ENCODE measurements at places on chromosomes 2 and 18.
A peak's percentile ranks its signal among the peaks of the same experiment; 100 is the strongest.

DNA sequence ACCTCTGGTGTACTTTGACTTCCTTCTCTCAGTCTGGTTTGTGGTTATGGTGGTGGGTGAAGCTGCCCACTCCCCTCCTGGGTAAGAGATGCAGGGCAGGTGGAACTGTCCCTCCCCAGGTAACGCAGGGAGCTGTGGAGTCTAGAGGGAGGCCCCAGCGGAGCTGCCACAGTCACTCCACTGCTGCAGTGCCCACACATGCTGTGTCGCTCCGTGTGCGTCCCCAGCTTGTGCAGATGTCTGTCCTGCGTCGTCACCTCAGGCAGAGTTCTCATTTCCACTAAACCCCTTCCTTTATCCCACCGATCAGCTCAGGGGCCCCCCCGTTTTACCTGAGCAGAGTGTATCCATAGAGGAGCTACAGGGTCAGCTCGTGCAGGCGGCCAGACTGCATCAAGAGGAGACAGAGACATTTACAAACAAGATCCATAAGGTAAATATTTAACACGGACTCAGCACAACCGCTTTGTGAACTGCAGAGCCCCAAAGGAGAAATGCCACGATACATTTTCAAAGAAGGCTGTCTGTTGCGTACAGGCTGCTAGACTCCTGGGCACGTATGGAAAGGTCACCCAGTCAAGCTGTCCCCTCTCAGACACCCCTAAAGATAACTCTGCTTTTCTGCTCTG, 87.4 kb downstream of the MTCL1 start:
- DNase-seq = no peak

DNA sequence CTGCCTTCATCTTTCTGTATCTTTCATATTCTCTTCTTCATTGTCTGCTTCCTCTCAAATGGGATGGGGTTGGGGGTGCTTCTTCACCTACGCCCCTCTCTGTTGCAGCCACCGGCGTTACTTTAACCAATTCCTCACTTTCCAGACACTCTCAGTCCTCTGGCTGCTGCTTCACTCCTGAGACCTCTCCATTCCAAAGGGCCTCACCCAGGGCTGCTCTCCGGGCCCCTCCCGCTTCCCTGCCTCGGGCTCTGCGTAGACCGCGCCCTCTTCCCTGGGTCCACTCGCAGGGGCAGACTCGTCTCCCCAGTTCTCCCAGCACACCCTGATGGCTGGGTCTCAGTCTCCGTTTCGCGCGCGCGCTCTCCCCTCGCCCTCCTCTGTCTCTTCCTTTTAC, 926 bp downstream of the SERPINB8 start:
- peak; percentile 70 for DNase-seq

DNA sequence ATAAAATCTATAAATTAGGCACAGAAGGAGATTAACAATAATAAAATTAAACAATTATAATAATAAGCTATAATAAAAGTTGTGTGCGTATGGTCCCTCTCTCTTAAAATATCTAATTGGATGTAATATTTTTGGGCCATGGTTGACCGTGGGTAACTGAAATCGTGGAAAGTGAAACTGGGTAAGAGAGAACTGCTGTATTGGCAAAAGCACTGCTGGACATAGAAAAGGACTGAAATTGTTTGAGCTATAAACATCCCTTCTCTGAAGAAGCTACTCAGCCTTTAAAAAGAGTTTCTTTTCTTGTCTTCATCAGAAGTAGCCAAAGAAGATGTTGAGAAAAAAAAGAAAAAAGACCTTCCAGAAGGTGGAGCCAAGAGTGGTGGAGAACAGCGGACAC, 379.4 kb downstream of the ZNF521 start:
- DNase-seq = no peak

DNA sequence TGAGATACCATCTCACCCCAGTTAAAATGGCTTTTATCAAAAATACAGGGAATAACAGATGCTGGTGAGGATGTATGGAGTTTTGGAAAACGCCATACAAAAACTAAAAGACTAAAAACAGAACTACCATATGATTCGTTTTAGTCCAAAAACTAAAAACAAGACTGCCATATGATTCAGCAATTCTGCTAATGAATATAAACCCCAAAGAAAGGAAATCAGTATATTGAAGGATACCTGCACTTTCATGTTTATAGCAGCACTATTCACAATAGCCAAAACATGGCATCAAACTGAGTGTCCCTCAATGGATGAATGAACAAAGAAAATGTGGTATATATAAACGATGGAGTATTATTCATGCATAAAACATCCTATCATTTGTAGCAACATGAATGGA, 224.4 kb upstream of the MC4R start:
- DNase-seq = no peak

GRCh38 chr2:677056-677958, at the start of gene TMEM18:
Gene TMEM18 (minus strand): TSS chr2:677406. CDS start chr2:677345, 61 bp downstream.
- peak; percentile 93 for DNase-seq

GRCh38 chr18:48922801-48923730, 27.7 kb downstream of the SMAD7 start:
- DNase-seq = no peak

DNA sequence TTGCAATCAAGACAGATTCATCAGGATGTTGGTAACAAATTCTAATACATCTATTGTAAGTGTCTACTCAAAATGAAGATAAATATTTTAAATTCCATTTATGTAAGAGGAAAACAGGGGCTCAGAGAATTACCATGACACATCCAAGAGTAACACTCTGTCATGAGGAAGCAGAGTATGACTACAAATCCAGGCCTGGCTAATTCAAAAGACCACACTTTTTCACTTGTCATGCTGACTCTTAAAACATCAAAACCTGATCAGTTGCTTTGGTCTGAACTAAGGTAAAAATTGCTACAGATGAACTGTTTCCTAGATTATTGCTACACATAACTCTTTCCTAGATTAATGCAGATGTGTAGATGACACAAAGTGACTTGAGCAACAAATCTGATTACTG, 880.6 kb downstream of the TSN start:
- no peak for DNase-seq

GRCh38 chr2:234285541-234285940, 211.3 kb downstream of the ARL4C start:
- no peak for DNase-seq

DNA sequence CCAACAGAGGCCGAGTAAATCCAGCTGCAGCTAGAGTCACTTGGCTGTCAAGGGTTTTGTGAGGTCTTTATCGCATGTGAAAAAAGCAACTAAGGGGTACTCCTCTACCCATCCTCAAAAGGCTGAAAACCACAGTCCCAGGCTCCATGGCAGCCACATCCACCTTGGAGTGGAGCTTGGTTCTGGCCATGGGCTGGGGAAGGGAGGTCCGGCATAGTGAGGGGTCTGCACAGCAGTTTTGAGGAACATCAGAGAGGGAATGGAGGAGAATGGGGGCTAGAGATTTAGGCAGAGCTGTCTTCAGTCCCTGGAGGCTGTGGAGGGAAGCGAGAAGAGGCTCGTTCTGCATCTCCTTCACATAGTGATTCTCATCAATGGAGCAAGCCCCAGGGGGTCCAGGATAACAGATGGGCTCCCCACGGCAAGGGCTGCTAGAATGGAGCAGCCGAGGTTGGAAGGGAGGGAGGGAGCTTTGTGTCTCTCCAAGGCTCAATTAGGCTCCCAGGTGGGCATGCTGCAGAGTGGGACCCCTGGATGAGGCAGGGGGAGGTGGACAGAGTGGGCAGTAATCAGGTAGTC, 21.0 kb downstream of the MROH2A start:
- DNase-seq = no peak

- no peak for DNase-seq
These were observed 20.4 kb upstream of the ATOH8 start for GRCh38 chr2:85733121-85733960.

DNA sequence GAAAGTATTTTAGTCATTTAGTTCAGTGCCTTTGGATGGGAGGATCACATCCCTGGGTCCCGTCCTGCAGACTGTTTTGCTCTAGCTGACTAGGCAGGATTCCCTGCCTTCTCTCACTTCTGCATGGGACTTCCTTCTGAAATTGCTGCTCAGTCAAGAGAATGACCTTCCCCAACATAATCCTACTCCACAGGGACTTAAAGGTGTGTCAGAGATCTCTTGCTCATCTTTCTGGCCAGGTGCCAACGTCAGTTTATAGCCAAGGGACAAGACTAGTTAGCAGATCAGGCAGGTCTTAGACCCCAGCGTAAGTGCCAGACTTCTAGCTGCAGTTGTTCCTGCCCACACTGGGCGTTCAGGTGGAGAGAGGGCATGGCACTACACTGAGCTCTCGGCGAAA, 9.5 kb upstream of the IL1B start:
- no peak for DNase-seq

DNA sequence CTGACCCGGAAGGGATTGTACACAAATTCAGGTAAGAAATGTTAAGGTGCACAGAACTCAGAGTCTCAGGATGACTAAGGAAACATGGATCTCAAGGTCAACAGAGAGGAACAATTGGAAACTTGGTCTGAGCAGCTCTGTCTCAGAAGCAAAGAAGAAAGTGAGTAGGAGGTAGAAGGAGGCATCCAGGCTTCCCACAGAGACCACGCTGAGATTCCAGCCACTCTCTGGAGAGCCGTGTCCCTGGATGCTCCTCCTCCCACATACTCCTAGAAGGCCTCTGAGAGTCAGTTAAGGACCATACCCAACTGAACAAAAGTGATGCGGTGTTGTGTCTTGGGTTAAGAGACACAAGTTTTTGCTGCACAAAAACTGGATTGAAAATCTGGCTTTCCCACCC, 8.6 kb upstream of the PLB1 start:
- no peak for DNase-seq

DNA sequence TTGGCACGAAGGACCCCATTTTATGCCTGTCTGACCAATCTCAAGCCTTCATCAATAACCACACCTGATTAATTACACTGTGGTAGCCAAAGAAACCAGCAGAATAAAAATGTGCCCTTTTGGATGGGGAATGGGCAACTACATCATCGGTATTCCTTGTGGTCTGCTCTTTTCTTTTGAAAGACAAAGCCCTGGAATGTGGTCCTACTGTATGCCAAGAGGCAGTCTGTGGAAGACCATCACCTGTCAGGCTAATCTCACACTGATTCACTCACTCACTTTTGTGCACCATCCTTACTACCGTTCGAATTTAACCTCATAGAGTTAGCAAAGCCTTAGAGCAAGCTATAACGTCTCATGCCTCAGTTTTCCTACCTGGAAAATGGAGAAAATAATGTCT, 275.2 kb upstream of the LRRTM1 start:
- no peak for DNase-seq

DNA sequence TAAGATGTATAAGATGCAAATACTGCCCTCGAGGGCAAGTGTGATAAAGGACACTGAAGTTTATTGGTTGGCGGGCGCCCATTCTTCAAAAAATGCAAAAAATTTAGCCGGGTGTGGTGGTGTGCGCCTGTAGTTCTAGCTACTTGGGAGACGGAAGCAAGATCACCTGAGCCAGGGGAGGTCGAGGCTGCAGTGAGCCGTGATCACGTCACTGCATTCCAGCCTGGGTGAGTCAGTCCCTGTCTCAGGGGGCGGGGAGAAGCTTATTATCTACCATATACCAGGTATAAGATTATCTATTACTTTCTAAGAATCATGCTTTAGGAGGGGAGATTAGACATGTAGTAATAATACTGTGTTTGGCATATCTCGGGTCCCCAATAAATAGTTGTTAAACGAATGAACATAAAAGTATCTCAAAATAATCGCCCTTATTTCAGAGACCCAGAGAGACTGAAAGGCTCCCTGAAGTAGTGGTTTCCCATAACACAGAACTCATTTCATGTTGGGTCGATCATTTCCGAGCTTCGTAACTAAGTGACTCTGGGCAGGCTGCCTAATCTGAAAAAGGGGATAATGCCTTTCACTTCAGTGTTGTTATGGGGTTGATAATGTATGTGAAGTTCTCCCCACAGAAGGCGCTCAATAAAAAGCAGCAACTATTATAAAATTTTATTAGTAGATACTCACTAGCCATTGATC, 1.2 kb upstream of the SELENOI start:
- no peak for DNase-seq
